ENCODE measurements at places on chromosomes 11 and 22. TPM values are rescaled to one million over a fixed set of nuclear protein-coding genes. Genes with fewer than 3 reads are reported as not detected.

MRGPRD gene
- not detected for polyA plus RNA-seq

GRCh38 chr22:23163665-23164064 is 16.6 kb upstream of the BCR start:
- H3K27ac ChIP-seq, result peak overlapping the region; percentile 21
- no peak for DNase-seq
- no peaks in the 10 kb centered on the region for H3K4me1 ChIP-seq
- no peak overlapping the region for H3K4me3 ChIP-seq

DNA sequence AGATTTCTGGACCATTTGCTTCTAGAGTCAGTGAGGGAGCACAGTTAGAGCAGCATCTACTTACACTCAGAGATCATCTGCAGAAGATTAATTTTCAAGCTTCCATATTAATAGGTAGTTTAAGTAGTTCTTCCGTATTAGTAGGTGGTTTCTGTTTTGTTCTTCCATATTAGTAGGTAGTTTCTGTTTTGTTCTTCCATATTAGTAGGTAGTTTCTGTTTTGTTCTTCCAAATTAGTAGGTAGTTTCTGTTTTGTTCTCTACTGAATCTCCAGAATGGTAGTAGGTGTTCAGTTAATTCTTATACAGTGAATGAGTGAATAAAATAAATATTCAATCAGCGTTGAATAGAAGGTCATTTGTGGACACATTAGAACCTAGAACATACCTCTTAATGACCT is 175.7 kb downstream of the TMEM135 start:
- H3K27me3 ChIP-seq, result no peaks in the 10 kb centered on the region
- DNase-seq, result peak; percentile 22
- H3K4me1 ChIP-seq, result peaks cover 28% of the 10 kb centered on the region
- peak overlapping the region; percentile 9 for H3K27ac ChIP-seq

DNA sequence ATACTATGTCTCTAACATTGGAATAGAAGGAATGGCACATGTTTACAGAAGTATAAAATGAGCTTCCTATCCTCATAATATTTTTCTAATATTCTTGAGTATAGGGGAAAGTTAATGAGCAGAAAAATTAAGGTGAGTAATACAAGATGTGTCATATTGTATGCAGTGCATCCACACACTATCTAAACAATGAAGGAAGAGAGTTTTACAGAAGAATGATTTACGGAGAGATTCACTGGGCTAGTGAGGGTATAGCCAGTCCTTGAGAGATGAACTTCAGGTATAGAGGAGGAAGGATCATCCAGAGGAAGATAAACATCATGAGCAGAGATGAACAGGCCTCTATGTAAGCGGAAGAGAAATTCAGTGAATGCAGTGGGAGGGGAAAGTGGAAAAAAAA is 569.0 kb downstream of the CNTN5 start:
- H3K27me3 ChIP-seq, result peaks cover 4% of the 10 kb centered on the region
- DNase-seq, result no peak
- H3K4me3 ChIP-seq, result no peak overlapping the region
- H3K36me3 ChIP-seq, result no peaks in the 10 kb centered on the region
- H3K4me1 ChIP-seq, result no peaks in the 10 kb centered on the region

- H3K4me3 ChIP-seq, result no peak overlapping the region
- H3K4me1 ChIP-seq, result peaks cover 12% of the 10 kb centered on the region
- H3K36me3 ChIP-seq, result peaks cover 8% of the 10 kb centered on the region
These were observed 1.9 kb upstream of the MPZL2 start for GRCh38 chr11:118265954-118266353.

- DNase-seq, result no peak
- H3K27ac ChIP-seq, result no peak overlapping the region
- no peaks in the 10 kb centered on the region for H3K4me1 ChIP-seq
- no peak overlapping the region for H3K4me3 ChIP-seq
- peaks cover 30% of the 10 kb centered on the region for H3K36me3 ChIP-seq
- no peaks in the 10 kb centered on the region for H3K27me3 ChIP-seq
These were observed 129.9 kb downstream of the KCNC1 start for GRCh38 chr11:17864478-17864941.

DNA sequence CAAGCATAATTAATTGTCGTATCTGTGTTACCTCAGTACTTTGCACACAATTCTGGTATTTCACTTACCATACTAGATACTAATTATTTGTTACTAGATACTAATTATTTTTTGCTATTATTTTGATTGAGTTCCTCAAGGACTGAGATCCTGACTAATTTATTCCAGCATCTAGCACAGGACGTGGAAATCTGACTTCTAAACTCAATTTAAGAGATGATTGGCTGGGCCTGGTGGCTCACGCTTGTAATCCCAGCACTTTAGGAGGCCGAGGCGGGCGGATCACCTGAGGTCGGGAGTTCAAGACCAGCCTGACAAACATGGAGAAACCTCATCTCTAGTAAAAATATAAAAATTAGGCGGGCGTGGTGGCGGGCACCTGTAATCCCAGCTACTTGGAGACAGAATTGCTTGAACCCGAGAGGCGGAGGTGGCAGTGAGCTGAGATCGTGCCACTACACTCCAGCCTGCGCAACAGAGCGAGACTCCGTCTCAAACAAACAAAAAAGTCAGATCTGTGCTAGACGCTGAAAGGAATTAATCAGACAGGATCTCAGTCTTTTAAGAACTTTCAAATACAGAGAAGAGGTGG is 527 bp upstream of the MRPL48 start:
- H3K4me3 ChIP-seq, result peak overlapping the region; percentile 98
- no peak for DNase-seq
- H3K36me3 ChIP-seq, result peaks cover 3% of the 10 kb centered on the region
- H3K4me1 ChIP-seq, result peaks cover 24% of the 10 kb centered on the region
- H3K27ac ChIP-seq, result peak overlapping the region; percentile 98

GRCh38 chr11:113341388-113342165 is 27.2 kb downstream of the TTC12 start:
- H3K4me1 ChIP-seq, result no peaks in the 10 kb centered on the region
- H3K27me3 ChIP-seq, result no peaks in the 10 kb centered on the region
- no peak overlapping the region for H3K27ac ChIP-seq
- H3K36me3 ChIP-seq, result peaks cover 59% of the 10 kb centered on the region
- no peak overlapping the region for H3K4me3 ChIP-seq

DNA sequence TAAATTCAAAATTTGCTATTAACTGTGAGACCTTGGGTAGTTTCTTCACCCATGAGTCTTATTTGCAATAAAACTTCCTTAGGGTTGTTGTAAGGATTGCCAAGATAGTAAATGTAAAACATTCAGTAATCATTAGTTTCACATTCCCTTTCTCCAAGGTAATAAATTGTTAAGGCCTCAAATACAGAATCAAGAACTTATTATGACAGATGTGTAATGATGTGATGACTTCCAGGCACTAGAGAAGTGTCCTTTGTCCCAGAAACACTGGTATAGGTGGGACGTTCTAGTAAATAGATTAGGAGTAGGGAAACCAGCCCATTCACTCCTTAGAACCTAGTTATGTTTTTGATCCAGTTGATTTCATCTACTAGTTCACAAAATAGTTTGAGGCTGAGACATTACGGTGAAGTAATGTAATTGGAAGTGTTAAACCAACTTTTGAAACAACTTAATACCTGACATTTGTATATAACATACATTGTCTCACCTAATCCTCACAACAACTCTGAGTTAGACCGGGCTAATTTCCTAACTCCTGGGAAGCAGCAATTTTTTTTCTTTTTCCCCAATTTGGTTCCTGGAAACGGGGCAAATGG is 25.5 kb downstream of the CTNND1 start:
- peaks cover 2% of the 10 kb centered on the region for H3K27me3 ChIP-seq
- no peaks in the 10 kb centered on the region for H3K36me3 ChIP-seq
- peaks cover 12% of the 10 kb centered on the region for H3K4me1 ChIP-seq
